Tibial artery (tissue), 4 donors: ENCODE measurements at places on chromosomes 13 and 19.

- no peak for DNase-seq
These were observed 17.5 kb downstream of the CUL4A start for GRCh38 chr13:113226873-113227450.

DNA sequence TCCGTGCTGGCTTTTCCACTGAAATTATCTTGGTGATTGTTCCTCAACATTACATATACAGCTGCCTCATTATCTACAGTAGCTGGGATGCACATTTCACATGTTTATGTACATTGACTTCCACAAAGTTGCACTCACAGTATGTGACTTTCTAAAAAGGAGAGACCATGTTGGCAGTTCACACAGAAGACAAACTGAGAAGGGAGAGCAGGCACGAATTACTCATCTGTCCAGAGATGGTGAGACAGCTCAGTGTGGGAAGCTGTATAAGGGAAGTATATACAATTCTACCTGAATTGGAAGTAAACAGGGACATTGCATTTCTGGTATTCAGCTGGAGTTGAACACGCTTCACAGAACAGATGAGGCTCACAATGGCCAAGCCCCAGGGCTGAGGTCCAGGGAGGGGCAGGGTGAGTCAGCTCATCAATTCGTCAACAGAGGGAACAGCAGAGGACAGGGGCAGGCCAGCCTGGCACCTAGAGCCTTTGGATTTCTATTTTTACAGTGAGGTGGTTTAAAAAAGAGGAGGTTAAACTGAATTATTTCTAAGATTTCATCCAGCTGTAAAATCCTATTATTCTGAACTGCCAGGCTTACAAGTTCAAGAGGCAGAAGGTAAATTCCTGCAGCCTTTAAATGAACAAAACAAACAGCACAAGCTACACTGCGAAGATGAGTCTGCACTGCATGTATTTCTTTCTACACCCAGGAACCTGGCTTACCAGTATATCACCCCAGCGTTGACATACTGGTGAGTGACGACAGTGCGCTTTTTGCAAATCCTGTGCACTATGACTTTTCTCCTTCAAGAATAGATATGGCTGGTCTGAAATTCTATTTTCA is 9.8 kb downstream of the PARP4 start:
- no peak for DNase-seq

DNA sequence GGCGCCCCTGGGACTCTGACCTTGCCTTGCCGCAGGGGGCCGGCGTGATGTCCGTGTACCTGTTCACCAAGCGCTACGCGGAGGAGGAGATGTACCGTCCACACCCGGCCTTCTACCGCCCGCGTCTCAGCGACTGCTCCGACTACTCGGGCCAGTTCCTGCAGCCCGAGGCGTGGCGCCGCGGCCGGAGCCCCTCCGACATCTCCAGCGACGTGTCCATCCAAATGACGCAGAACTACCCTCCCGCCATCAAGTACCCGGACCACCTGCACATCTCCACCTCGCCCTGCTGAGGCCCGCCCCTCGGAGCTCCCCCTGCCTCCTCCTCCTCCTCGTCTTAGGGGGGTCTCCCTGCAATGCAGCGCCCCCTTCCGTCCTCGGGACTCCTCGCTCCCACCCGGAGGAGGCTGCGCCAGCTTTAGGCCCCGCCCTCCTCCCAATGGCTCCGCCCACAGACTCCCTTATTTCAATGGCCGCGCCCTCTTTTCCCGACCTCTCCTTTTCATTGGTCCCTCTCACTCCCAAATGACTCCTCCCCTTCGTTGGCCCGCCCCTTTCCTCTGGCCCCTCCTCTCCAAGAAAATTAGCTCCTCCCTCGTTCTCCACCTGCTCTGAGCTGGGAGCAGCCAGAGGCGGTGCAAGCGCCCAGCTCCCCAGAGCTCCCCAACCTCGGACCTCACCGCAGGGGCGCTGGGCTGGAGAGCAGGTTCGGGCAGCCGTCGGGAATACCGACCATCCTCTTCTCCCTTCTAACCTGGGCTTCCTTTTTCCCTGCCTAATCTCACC is 20.5 kb upstream of the CACNG8 start:
- no peak for DNase-seq

GRCh38 chr13:48281556-48281955 is 22.0 kb upstream of the RB1 start:
- no peak for DNase-seq

DNA sequence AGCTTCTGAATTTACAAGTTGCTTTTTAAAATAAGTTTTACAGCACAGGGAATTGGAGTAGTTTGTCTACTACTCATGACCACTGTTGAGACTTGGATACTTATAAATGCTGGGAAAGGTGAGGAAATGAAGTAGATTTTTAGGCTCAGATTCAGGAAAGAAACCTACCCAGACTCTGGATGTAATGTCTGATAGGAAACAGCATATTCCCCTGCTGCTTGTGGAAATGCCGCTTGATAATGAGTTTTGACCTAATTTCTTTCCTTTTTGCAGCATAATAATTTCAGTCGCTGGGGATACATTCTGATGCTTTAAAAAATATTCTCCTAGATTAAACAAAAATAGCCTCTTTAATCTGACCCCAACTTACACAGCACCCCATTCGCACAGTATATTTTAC is 53.6 kb downstream of the SLC10A2 start:
- no peak for DNase-seq

- DNase-seq: no peak
These were observed 760.6 kb downstream of the EFNB2 start for GRCh38 chr13:105774739-105775460.

DNA sequence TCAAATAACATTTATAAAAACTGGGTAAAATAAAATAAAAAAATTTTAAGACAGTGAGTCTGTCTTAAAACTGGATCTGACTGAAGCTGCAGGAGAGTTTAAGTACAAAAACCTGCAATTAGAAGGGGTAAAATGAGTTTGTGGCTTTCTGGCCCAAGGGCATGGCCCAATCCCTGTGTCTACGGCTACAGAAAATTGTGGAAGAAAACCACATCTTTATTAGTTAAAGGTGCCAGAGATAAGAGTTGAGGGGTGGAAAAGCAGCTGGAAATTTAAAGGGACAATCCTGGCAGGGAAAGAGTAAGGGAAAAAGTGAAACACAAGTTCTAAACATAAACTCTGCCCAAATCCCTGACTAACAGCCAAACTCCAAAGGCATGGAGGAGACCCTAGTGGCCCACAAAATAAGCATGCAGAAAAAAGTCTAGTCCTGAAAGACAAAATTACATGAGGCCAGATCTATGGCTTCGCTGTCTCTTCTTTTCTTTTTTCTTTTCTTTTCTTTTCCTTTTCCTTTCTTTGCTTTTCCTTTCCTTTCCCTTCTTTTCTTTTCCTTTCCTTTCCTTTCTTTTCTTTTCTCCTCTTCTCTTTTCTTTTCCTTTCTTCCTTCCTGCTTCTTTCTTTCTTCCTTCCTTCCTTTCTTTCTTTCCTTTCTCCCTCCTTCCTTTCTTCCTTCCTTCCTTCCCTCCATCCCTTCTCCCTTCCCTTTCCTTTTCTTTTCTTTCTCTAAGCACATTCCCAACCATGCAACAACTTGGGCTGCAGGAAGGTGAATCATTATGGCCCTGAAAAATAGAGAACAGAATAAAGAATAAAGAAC is 23.5 kb upstream of the DLEU7 start:
- no peak for DNase-seq

- no peak for DNase-seq
These were observed 15.7 kb downstream of the CCDC124 start for GRCh38 chr19:17948514-17948900.

- DNase-seq: no peak
These were observed 47.8 kb upstream of the TCF3 start for GRCh38 chr19:1699998-1700732.

DNA sequence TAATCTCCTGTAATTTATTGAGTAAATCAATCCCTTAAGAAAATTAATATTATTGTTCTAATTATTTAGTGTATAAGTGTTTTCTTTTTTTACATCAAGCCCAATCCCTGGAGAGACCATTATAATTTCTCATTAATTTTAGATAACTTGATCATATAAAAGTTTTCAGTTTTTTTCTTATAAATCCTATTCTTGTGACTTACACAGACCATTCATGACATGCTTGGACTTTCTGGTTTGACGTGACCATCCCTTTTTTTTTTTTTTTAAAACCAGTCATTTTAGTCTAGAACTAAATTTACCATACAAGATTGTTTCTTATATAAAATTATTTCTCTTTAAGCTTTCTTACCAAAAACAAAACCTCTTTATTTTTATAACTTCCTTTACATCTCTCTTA is 5.4 kb upstream of the MTRF1 start:
- no peak for DNase-seq

DNA sequence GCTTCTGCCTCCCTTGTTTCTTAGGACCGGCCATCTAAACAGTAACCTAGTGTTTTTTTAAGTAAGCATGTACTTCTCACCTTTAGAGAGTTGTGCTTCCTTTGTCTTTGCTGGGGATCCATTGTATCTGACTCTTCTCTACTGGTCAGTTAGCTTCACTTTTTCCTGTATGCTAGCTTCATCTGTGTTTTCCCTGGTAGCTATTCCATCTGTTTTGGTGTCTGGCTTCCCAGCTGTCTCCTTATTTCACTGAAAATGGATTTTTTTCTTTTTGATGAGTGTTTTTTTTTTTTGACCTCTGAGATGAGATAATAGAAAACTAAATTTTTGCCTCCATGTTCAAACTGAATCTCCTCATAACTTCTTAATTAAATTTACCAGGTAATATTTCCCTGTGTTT is 637.0 kb upstream of the SLC10A2 start:
- DNase-seq: no peak

- peak; percentile 78 for DNase-seq
These were observed 903 bp downstream of the LATS2 start for GRCh38 chr13:21060338-21061028.

GRCh38 chr19:8150998-8151766 is 1.8 kb upstream of the FBN3 start:
- DNase-seq: no peak
